ENCODE measurements at places on chromosomes 1 and 21. TPM values are rescaled to one million over a fixed set of nuclear protein-coding genes. Genes with fewer than 3 reads are reported as not detected.
A peak's percentile ranks its signal among the peaks of the same experiment; 100 is the strongest.

GRCh38 chr1:158075078-158075477 lies 81.6 kb downstream of the KIRREL1 start:
- no peak for DNase-seq

GRCh38 chr1:156876281-156876680 lies 15.6 kb downstream of the NTRK1 start:
- no peak for DNase-seq

DNA sequence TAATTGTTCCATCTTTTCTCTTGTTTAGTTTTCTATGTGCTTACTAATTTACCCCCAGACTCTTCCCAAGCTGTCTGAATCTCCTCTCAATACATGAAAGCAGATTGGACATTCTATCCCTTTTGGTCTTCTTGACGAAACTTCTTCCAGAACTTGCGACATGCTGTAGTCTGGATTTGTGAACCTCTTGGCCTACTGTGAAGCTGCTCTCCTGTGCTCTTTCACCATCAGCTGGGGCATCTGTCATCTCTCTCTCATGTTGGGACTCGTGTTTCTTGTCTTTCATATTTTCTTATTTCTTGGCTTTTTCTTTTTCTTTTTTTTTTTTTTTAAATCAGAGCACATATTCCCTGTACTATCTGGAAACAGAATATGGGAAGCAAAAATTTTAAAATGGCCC lies 6.8 kb downstream of the CPT2 start:
- no peak for DNase-seq

The PTPN22 gene
- 8.1 TPM for total RNA-seq

DNA sequence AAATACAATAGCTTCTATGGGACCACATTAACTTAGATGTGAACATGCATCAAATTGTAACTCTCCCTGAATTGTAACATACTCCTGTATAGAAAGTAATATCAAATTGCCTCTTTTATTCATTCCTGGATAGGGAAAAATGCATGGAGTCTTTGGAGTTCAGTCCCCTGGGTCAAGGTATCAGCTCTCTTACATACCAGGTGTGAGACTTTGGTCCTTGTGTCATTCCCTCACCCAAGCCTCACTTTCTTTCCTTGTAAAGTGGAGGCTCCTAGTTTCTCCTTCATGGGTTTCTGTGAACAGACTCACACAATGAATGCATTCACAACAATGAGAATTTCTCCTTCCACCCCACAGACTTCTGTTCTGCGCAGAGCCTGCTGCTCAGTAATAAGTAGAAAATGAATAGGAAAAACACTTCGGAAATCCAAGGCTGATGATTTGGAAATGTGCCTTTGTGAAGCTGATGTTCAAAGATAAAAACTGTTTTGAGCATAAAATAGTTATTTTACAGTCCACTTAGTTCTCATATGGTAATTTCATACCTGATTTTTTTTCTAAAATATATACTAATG lies 185.3 kb downstream of the AK5 start:
- no peak for DNase-seq

The RAB7B gene
- 2.5 TPM for total RNA-seq

DNA sequence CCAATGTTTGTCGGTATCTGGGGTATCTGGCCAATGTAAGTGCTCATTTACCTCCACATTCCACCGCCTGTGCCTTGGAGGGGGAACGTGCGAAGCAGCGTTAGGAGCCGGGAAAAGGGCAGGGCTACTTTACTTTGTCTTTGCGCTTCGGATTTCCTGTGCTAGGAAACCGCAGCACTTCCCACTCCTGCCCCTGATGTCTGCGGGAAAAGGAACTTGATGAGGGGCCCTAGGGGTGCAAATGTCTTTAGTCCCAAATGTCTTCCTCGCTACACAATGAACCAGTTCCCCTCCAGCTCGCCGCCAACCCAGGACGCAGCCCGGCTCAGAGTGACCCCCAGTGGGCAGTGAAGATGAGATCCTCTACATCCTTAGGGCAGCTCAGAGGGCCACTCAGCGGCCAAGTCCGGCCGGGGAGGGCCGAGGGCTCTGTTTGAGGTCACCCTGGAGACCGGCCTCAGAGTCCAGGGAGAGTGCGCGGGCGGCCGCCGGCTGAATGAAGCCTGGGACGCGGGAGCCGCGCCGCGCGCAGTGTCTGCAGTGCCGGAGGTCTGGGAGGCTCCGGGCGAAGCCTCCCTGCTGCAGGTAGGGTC lies at the start of gene DYNLT5:
TSS of gene DYNLT5 (plus strand) at position 460 of the 593 bp plus-strand sequence. CDS start 2,200 bp downstream, outside the sequence.
- peak; percentile 19 for DNase-seq

The DNASE2B gene
- not detected for total RNA-seq

- DNase-seq = no peak
Measured at GRCh38 chr1:220950576-220950975, 71.3 kb downstream of the HLX start.

DNA sequence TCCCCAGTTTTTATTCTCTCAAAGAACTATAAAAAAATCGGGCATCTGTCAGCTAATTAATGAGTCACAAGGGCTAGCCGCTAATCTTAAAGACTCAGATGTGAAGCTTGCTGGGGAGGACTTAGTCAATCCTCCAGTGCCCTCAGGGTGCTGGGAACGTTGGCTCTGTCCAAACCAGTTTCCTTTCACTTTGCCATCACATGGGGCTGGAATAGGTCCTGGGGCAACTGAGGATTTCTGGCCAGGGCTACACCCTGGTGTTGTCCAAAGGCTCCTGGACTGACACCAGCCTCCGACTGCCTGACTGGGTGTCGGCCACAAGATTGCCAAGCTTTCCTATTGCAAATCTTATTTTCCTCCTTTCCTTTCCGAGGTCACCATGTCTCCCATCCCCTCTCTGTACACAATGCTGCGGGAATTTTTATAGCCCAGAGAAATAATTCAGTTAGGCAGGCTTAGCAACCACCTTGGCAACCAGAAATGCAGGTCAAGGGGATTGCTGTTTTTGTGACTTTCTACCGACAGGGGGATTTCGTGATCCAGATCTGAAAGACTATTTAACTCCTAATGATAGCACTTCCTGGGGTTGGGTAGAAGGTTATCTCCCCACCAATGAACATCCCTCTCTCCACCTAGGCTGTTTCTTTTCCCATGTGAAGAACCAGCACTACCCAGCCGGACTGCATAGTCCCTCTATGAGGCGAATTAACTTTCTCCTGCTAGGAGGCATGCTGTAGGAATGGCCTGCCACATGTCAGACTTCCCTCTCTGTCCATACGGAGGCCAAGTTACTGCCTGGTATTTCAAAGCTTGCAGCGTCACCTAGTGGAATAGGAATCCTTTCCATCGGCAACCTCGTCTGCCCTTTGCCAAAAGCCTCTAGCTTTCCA lies 29.9 kb upstream of the CTBS start:
- DNase-seq = peak; percentile 19

- no peak for DNase-seq
Measured at GRCh38 chr1:87305151-87305550, 23.5 kb upstream of the LMO4 start.

GRCh38 chr1:38990738-38991637 lies at the start of gene AKIRIN1:
Gene AKIRIN1, plus strand, starts transcription at chr1:38991276. Its CDS starts 105 bp downstream, at chr1:38991381.
- DNase-seq = peak; percentile 92

DNA sequence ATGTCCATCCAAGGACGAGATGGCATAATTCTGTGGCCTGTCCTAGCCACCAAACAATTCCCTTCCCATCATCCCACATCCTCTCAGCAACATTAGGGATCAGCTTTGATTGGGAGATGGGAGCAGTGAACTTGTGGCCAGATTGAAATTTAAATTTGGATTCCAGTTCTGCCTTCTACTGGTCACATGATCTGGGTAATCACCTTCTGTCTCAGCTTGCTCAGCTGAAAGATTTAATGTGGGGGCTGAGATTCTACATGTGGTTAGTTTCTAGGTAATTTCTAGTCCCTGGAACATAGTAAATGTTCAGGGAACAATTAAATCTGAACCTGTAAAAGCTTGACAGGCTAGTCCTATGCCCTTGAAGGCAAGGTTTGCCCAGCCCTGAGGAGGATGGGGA lies 3.2 kb downstream of the MYOCOS start:
- DNase-seq = no peak

The ECM1 gene
- total RNA-seq = 22.8 TPM

DNA sequence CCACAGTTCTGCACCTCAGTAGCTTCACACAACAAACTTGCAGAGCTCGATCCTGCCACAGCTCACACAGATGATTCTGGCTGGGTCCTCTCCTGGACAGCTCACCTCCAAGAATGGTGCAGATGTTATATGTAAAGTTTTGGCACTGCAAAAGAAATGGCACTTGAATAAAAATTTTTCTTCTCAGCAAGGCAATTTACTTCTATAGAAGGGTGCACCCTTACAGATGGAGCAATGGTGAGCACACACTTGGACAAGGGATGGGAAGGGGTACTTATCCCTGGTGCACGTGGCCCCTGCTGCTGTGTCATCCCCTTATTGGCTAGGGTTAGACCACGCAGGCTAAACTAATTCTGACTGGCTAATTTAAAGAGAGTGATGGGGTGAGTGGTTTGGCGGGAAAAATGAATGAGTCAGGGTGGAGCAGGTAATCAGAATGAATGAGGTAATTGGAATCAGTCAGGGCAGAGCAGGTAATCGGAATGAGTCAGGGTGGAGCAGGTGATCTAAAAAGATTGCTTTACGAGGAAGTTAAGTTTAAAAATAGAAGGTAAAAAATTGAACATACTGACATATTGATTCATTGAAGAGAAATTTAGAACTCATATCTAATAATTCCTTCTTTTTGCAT lies 12.0 kb upstream of the AADACL3 start:
- no peak for DNase-seq

DNA sequence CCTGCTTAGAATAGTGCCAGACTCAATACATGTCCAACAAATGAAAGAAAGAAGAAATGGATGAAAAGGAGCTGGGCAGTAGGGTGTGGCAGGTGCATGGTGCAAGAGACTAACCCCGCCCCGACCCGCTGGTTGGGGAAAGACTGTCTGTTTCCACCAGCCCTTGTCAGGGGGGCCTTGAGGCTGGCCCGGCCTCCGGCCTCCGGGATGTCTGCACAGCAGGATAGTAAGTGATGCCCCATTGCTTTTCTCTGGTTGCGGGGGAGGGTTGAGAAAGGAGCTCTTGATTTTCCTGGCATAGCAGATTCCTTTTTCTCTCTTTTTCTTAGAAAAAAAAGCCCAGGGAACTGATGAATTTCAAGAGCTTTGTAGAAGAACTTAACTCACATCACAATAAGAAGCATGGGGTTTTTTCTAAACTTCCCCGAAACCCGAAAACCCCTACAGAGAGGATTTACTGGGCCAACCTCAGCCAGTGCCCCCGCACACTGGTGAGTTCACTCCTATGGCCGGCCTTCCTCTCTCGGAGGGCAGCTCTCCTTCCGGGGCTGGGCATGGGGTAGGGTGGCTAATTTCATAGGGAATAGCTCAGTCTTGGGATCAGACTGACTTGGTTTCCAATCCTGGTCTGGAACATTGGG lies 12.5 kb upstream of the TTC22 start:
- no peak for DNase-seq

Measured in thoracic aorta (tissue), 2 donors.